CD8-positive, alpha-beta memory T cell (primary cell): ENCODE measurements at places on chromosomes 2 and 18. TPM values are rescaled to one million over a fixed set of nuclear protein-coding genes. Genes with fewer than 3 reads are reported as not detected.

- H3K27ac ChIP-seq = no peak overlapping the region
- H3K27me3 ChIP-seq = no peaks in the 10 kb centered on the region
- DNase-seq = no peak
- no peaks in the 10 kb centered on the region for H3K4me1 ChIP-seq
- no peak overlapping the region for H3K4me3 ChIP-seq
Observed at GRCh38 chr2:227782804-227783203, 30.8 kb upstream of the CCL20 start.

GRCh38 chr2:172953970-172954852 is 121.4 kb upstream of the MAP3K20 start:
- no peaks in the 10 kb centered on the region for H3K27me3 ChIP-seq
- H3K4me1 ChIP-seq = no peaks in the 10 kb centered on the region
- DNase-seq = no peak
- H3K36me3 ChIP-seq = no peaks in the 10 kb centered on the region
- no peak overlapping the region for H3K27ac ChIP-seq

GRCh38 chr2:55452879-55453278 is 33.2 kb upstream of the CCDC88A start:
- no peak overlapping the region for H3K27ac ChIP-seq
- H3K4me3 ChIP-seq = no peak overlapping the region
- H3K36me3 ChIP-seq = no peaks in the 10 kb centered on the region
- DNase-seq = no peak
- H3K4me1 ChIP-seq = no peaks in the 10 kb centered on the region

GRCh38 chr2:204187229-204188083 is 250.9 kb downstream of the ICOS start:
- peaks cover 3% of the 10 kb centered on the region for H3K27me3 ChIP-seq
- H3K4me1 ChIP-seq = no peaks in the 10 kb centered on the region
- DNase-seq = no peak
- no peak overlapping the region for H3K4me3 ChIP-seq

DNA sequence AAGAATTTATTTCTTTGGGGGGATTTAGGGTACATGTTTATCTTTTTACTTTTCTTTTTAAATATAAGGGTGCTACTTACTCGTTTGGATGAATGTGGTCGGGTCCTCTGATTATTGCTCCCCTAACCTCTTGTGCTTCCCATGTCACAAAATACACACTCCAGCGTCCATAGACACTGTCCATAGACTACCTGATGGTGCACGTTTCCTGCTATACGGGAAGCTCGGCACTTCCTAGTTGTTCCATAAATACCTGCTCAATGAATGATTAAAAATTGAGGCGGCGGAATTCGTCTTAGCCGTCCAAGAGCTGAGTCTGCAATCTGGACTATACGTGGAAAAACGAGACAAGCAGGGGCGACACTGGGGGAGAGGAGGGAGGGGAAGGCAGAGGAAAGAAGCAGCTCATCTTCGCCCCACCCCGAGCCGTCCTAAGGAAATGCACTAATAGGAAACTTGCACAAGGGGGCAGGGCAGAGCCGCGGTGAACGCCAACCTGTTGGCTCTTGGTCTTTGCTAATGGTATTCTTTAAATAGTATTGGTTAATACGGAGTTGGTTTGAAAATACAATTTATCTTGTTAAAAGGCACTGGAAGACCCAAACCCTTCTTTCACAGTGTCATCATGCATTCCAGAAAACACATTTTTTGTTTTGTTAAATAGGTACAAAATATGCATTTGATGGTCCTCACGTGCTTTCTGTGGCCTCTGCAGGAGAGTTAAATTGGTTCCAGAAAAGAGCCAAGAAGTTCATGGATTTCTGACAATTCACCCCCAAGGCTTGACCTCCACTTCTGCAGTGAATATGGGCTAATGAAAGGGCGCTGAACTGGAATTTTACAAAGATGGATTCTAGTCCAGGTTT is 73.0 kb upstream of the KCTD1 start:
- no peaks in the 10 kb centered on the region for H3K27me3 ChIP-seq
- H3K4me3 ChIP-seq = no peak overlapping the region
- DNase-seq = no peak
- H3K27ac ChIP-seq = no peak overlapping the region

The HOXD12 gene
- total RNA-seq = not detected

The LAMA3 gene
- total RNA-seq = not detected

The RPE gene
- 49.4 TPM for total RNA-seq
